ENCODE measurements at places on chromosomes 7 and 10.
A peak's percentile ranks its signal among the peaks of the same experiment; 100 is the strongest.

DNA sequence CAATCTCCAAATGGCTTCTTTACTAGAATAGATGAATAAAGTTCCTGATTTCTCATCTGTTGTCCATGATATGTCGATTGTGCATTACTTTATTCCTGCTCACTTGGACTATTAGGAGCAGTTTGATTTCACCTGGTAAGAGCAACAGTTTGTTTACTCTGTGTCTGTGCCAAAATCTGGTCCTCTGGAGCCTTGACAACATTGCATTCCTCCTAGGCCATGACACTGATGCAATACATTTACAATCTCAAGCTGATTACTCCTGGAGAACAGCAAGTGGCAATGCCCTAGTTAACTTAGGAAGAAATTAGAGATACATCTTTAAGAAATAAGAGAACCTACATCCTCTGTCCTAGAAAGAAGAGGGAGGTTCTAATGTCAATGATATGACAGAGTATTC, 71.8 kb downstream of the SGCE start:
- no peak for DNase-seq

DNA sequence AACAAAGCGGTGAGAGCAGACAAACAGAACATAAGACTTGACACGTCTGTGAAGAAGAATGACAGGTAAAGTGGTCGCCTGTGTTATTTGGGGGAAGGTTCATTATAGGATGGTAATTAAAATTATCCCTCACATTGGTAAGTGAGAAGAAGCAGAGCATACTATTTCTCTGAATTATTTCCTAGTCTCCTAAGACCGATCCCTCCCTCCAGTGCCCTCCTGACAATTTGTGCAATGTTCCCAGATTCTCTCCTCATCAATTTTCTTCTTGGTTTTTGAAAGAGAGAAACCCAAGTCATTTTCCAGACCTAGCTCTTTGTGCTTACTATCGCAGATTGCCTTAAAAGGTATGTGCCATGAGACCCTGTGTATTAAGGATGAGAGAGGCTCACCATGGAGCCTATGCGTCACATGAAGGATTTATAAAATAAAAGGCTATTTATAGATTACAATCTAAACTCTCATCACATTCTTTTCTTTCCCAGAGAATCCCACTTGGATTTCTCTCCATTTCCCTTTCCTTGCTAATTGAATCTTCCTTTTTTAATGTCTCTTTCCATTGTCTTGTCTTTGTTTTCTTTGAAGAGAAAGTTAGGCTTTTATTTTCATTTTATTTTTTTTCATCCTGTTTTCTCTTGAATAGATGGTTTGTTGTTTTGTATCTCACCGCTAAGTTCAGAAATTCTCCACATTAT, 112.0 kb downstream of the PPP1R3A start:
- DNase-seq = no peak

GRCh38 chr7:269721-270120, 20.2 kb upstream of the FOXL3 start:
- DNase-seq = no peak

GRCh38 chr7:22094413-22095342, 149.0 kb upstream of the CDCA7L start:
- DNase-seq = no peak

- no peak for DNase-seq
Measured at GRCh38 chr10:33655165-33655815, 320.8 kb upstream of the NRP1 start.

DNA sequence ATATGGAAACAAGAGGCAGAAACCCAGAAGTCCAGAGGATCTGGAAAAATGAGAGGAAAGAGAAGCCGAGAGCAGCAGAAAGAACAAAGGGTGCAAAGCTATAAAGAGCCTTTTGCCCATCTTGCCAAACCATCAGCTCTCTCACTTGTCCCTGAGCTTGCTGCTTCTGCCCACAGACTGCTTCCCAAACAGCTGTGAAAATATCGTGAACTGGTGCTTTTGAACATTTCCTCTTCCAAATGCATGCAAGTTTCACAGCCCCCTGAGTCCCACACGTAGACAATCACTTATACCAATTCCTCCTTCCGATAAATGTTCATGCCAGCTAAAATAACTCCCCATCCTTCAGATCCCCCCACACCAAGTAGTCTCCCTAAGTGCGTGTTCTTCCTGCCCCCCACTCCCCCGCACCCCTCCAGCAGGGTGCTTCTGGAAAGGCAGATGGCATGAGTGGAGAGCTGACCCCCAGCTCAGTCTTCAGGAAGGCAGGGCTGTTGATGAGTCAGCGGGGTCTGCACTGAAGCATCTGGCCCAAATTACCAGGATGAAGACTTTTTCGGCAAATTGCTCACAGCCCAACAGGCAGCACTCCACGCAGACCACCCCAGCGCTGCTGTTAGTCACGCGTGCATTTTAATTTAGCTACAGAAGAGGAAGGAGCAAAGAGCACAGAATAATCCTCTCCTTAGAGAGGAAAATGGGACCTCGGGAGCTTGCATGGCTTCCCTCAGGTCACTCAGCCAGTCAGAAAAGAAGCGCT, 76.1 kb upstream of the KCNMA1 start:
- DNase-seq = no peak

- no peak for DNase-seq
Measured at GRCh38 chr7:149254181-149254858, 7.7 kb upstream of the ZNF783 start.

GRCh38 chr7:144588559-144589051, 185.1 kb upstream of the NOBOX start:
- no peak for DNase-seq

- no peak for DNase-seq
Measured at GRCh38 chr10:121983852-121984251, 5.1 kb upstream of the TACC2 start.

DNA sequence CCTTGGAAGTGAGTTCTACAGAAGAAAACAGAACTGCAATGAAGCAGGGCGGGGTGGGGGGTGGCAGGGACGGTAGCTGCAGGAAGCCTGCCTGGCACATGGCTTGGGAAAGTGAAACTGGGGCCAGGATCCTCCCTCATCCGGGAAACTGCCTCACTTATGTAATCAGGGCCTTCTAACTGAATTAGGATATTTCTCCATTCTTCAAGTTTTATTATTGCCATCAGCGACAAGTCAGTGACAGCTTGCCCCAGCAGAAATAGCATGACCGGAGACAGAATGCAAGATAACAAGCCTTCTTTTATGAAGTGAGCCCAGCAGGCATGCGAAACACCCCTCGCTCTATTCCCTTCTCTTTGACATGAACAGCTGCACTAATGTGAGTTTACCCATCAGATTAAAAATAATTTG, 77.5 kb upstream of the CACUL1 start:
- DNase-seq = no peak

DNA sequence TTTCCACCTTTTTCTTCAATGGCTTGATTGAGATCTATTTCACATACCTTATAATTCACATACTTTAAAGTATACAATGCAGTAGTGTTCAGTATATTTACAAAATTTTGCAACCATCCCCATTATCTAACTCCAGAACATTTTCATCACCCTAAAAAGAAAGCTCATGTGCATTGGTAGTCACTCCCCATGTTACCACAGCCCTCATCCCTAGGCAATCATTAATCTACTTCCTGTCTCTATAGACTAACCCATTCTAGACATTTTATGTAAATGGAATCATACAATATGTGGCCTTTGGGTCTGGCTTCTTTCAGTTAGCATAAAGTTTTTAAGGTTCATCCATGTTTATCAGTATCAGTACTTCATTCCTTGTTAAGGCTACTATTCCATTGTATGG, 214.2 kb downstream of the WDR11 start:
- DNase-seq = no peak

DNA sequence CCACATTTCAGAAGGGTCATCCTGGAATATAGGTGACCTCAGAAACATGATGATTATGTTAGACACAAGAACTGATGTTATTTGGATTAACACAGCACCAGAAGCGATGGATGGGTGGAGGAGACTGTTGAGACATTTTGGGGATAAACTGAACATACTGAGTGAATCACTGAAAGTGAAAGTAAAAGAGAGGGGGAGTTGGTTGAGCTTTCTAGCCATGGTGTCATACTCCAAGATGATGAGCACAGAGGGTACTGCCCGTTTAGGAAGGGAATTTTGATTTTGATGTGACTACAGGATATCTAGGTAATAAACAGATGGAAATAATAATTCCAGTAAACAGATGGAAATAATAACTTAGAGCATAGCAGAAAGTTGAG, 248.0 kb upstream of the NPY start:
- no peak for DNase-seq

DNA sequence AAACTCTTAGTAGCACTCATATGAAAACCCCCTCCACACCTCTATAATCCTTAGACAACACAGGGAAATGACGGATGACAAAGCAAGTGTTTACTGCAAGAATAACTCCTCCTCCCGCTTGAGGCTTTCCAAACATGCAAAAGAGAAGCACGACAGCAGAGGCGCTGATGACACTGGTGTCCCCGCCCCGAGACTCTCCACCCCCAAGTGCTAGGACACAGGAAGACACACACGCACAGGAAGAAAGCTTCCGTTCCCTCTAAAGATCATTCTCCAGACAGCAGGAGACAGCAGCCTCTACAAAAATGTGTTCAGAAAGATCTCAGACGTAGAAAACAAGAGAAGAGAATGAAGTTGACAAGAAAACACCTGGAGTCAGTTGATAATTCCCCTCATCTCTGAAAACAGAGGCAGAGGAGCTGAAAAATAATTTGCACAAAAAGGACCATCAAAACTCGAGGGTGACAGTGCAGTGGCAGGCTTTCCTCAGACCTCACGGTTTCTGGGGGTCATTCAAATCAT, 90.2 kb downstream of the DLG5 start:
- peak; percentile 89 for DNase-seq

DNA sequence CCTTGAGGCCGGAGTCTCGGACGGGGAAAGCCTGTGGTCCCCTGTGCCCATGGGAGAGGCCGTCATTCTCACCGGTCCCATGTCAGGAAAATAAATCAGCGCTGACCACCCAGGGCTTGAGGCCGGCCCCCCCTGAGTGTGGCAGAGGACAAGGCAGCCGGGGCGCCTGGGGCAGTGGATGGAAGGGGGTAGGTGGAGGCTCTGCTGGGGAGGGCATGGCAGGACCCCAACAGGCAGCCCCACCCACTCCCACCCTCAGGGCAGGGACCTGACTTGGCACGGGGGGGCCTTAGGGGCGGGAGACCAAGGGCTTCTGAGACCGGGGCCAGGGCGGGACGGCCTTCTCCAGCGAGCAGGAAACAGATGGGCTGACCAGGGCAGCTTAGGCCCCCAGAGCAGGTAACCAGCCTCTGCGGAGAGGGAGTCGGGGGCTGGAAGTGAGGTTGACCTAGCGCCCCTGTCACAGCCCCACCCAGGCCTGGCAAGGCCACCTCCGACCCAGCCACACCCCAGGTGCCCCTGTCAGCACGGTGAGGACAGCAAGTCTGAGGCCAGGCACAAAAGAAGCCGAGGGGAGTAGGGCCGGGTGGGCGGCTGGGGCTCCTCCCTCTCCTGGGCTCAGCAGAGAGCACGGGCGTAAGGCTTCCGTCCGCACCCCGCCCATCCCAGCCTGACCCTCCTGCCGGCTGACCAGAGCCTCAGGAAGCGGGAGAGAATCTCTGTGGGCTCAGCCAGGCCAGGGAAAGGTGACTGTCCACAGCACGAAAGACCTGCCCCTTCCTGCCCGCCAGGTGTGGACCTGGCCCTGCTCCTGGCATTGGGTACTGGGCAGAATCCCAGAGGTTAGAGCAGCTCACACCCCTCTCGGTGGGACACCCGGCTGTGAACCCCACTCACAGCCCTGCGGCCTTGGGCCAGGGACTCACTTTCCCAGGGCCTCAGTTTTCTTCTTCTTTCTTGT, 87.4 kb downstream of the FOXL3 start:
- DNase-seq = no peak

DNA sequence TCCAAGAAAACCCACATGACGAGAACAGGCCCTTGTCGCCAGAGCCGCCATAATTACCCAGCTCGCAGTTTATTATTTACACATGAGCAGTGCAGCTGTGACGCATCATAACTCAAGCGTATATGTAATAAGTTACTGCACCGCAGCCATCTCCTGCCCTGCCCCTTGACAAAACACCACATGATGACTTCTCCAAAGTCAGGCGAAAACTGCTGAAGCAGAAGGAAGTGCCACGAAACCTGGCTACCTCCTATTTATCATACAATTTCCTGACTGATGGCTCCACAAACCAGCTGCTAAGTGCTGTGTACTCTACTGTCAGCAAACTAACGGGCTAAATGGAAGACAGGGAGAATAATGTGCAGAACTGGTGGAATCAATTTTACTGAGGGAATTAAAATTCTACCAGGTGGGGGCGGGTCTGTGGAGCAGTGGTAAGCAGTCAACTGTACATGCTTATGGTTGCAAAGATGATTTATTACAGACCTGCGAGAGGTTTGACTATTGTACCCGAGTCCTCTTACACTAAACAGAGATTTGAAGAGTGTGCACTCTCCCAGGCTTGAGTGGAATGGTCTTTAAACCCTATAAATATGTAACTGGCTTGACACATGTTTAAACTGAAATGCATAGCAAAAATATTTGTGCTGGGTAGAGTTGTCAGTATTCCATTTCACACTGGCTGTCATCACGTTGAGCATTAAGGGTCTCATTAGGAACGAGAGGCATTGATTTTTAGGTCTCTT, 156.0 kb downstream of the GLI3 start:
- no peak for DNase-seq

DNA sequence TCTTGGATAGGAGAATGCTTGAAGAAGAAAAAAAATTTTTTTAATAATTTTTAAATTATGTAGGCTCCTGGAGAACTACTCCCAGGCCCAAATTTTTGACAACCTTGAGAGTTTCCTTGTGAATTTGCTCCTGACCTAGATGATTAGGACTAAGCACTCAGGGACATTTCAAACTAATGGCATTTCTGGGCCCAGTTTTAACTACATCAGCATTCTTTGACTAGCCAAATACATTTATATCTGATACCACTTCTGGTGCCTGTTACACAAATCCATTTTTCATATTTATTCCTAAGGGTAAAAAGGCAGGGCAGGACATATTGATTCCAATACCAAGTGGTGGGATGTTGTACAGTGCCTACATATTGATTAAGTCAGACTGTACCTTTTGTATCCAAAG, 60.8 kb upstream of the CC2D2B start:
- DNase-seq = no peak

GRCh38 chr7:1667566-1668395, 2.3 kb upstream of the ELFN1 start:
- DNase-seq = no peak

DNA sequence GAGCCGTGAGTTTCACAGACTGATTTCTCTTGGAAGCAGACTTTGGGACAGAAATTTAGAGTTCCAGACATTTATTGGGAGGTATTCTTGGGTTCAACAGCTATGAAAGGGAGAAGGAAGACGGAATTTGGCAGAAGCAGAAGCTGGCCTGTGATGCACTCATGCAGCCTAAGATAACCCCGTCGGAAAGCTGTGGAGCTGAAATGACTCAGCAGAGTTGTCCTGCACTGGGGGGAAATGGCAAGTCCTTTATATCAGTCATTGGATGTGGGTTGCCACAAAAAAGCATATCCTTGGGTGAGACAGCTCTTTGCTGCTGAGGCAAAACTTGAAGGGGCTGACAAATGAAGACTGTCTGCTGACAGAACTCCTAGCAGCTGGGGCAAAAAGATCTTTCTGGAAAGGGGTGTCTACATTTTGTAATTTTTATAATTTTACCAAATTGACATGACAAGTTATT, 11.5 kb upstream of the MICU1 start:
- DNase-seq = no peak
